Activated CD8-positive, alpha-beta memory T cell treated with anti-CD3 and anti-CD28 coated beads for 48 hours (primary cell): ENCODE measurements at places on chromosomes 1 and 21.

DNA sequence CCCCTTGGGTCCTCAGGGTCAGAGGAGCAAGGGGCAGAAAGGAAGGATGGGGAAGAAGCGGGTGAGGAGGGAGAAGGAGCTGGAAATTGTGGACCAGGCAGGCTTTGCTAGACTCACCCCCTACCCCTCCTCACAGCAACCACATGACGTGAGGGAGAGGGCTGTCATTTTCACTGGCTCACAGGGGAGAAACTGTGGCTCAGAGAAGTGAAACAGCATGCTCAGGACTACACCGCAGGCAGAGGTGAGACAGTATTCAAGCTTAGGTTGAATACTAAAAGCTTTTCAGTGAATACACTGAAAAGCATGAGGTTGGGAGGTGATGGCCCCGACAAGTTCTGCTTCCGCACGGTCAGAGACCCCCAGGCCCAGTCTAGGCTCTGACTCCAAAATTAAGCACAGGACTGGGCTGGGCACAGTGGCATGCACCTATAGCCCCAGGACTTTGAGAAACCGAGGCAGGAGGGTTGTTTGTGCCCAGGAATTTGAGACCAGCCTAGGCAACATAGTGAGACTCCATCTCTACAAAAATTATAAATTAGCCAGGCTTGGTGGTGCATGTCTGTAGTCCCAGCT lies 1.2 kb upstream of the CLEC20A start:
- DNase-seq = no peak

- no peak for DNase-seq
Observed at GRCh38 chr1:90851711-90852050, 134.6 kb upstream of the BARHL2 start.

- no peak for DNase-seq
Observed at GRCh38 chr1:206633708-206634121, 1.6 kb upstream of the DYRK3 start.

- DNase-seq = no peak
Observed at GRCh38 chr1:67404212-67404620, 26.0 kb downstream of the SERBP1 start.

GRCh38 chr1:21523297-21523813 lies 14.1 kb downstream of the ALPL start:
- no peak for DNase-seq

DNA sequence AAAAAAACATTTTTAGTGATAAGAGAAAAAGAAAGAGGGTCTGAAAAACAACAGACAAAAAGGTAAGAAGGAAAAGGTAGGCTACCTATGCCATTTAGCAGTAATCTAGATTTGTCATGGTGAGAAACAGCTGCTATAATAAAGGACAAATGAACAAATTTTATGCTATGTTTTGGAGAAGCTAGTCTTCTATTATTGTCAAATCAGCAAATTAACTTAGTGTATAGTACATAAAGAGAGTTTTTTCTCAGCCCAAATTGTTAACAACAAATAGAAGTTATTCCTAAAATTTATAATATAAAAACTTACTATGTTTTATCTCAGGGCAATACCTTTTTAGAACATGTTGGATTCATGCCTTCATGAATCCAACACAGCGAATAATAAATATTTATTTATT lies 88.7 kb downstream of the KIFAP3 start:
- no peak for DNase-seq

GRCh38 chr1:87647430-87648177 lies 318.9 kb downstream of the LMO4 start:
- DNase-seq = no peak

GRCh38 chr1:213389061-213389581 lies 338.1 kb downstream of the RPS6KC1 start:
- DNase-seq = no peak

- DNase-seq = no peak
Observed at GRCh38 chr1:215807911-215808436, 240.9 kb downstream of the KCTD3 start.

DNA sequence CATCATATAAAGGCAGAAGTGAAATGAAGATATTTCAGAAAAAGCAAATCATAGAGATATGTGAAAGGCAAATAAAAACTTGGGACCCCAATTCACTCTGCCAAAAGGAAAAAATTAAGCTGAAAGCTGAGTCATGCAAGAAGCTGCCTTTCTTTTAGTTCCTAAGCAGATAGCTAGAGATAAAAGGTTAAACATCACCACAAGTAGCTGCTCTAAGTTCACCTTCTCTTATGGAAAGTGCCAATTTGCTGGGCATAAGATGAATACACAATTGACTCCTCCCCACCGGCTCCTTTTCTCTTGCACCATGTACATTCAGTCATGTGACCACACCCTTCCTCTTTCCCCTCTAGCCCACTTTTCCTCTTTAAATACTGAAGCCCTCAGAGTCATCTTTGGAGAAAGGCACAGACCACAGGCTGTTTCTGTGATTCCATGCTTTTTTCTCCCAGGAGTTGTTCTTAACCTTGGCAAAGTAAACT lies 5.4 kb upstream of the SUMO3 start:
- no peak for DNase-seq

DNA sequence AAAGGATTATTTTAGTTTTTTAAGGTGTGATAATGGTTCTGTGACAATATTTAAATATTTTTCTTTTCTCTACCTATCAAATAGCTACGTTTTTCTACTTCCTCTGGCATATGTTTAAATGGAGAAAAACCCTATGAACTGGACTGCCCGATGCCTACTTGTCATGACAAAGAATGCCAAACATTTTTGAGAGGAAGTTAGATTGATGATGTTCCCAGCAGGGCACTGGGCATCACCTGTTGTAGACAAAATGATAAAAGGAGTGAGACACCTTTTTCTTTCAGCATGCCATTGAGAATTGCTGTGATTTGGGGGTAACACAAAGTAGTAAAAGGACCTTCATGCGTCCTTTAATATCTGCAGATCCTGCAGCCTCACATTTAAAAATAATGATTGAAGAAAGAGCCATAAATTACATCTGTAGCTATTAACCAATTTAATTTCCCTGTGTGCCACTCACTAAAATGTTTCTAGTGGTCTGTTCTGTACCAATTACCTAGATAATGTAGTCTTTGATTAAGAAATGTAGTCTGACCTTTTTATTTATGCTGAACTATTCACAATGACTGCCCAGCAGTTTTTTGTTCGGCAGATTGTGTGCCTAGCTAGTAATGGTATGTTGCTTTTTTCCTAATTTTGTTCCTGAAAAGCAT lies 47.6 kb downstream of the RPL5 start:
- DNase-seq = no peak
